ENCODE measurements at places on chromosomes 6 and 20.

DNA sequence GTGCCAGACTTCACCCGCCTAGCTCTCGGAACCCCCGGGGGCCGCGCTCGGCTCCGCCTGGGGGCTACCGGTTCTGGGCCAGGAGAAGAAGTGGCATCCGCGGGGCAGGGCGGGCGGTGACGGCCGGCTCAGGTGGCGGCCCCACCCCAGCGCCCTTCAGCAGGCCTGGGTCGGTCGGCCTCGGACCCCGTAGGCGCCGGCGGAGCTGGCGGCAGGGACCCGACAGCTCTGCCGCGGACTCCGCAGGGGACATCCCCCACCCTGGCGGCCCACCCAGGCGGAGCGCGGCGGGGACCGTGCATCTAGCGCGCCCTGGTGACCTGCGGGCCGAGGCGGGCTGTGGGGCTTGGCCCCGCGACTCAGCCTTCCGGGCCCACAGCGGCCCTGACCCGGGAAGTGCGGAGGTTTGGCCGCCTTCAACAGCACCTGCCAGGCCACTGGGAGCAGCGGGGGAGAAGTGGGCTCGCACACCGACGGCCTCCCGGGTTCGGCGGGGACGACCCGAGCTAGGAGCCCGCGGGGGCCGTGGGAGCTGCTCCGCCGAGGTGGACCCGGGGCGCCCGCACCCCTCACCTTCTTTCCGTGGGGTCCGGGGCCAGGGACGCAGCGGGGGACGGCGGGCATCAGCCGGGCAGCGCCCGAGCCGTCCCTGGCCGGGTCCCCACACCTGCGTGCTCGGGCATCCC is 87.1 kb downstream of the TMEM242 start:
- no peak for DNase-seq

DNA sequence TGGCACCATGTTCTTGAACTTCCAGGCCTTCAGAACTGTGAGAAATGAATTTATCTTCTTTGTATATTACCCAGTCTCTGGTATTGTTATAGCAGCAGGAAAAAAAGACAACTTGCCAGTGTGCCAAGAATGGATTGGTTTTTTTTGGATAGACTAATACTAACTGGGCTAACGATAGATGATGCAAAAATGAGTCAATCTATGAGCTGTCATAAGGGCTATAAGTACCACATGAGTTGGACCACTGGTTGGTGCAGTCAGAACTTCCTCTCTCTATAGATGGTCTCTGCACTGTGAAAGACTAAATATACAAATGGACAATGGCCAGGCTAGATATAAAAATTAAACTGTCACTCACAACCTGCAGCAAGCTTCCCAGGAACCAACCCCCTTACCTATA is 87.6 kb upstream of the COL21A1 start:
- DNase-seq, result no peak

- DNase-seq, result no peak
These were observed 323.3 kb downstream of the BMP2 start for GRCh38 chr20:7090811-7091210.

DNA sequence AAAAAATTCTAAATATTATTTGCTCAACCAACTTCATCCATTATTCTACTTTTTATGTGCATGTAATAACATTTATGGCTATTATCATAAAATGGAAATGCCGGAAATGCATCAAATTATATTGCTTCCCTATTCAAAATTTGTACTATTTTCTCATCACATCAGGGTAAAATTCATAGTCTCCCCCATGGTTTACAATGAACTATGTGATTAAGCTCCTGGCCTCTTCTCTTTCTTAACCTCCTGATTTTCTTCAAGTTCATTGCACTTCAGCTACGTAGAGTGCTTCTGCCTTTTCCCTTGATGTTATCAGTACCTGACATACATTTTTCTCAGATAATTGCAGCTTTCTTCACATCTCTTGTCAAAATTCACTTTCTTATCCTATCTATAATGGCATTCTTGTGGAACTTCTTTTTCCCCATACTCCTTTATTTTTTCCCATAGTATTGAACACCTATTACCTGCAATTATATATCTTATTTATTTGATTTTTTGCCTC is 699.1 kb upstream of the ADGRB3 start:
- no peak for DNase-seq

GRCh38 chr6:12174878-12175277 is 115.3 kb upstream of the EDN1 start:
- no peak for DNase-seq

Data from NCI-H1417 (cell line).